Iris pigment epithelial cell (primary cell): ENCODE measurements at places on chromosomes 7 and 10.

DNA sequence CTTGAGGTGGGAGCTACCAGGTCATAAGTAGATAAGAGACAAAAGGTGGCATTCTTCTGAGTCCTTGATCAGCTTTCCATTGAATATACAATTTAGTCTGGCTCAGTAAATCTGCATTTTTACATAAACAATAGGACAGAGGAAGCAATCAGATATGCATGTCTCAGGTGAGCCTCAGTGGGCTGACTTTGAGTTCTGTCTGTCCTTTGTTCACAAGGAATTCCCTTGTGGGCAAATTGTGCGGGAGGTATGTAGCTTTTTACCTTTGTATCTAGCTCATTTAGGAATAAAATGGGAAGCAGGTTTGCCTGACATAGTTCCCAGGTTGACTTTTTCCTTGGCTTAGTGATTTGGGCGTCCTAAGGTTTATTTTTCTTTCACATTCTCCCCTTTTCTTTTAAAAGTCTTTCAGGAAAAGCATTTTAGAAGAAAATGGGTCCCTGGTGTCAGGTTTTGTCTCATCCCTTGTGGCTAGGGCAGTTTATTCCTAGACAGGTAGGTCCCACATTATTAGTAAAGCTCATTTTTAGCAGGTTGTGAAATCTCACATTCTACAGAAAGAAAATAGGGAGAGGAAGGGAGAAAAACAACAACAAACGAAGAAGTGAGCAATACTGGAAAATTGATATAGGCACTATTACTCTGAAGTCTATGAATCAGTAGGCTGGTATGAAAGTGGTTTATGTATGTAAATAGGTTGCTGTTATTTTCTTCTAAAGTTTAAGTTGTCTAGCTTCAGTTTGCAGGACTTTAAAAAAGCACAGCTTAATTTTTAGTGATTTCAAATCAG is 16.5 kb downstream of the SPAM1 start:
- no peak for DNase-seq

DNA sequence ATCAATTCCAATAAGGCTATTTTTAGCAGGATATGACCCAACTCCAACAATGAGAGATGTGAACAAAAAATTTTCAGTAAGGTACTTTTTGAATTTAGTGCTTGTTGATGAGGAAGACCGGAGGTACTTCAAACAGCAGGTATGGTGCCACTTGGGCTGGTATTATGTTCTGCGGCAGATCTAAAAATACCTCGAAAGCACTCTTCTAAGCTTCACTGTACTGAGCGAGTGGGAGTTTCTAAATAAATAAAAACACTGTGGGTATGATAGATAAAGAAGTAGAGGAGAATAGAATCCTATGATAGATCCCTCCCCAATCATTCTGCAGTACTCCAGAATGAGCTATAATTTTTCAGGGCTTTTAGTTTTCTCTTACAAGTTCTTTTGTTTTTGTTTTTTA is 11.5 kb upstream of the SUPV3L1 start:
- DNase-seq, result no peak

DNA sequence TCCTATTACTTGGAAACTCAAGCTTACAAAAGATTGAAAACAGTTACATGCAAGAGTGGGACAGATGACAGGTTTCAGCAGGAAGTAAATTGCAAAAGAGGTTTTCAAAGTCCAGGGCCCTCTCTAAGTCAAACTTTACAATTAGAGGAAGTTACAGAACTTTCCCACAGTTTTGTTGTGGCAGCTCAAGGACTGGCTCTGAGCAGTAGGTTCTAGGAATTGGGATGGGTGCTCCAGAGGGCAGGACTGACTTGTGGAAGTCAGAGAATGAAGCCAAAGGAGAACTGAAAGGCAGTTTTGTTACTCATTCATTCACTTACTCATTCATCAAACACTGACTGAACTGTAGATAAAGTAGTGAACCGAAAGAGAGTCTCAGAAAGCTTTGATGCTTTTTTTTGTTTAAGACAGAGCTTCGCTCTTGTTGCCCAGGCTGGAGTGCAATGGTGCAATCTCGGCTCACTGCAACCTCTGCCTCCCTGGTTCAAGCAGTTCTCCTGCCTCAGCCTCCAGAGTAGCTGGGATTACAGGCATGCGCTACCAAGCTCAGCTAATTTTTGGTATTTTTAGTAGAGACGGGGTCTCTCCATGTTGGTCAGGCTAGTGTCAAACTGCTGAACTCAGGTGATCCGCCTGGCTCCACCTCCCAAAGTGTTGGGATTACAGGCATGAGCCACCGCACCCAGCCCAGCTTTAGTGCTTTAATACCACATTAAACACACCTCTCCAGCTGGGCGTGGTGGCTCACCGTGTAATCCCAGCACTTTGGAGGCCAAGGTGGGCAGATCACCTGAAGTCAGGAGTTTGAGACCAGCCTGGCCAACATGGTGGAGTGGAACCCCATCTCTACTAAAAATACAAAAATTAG is 66.8 kb upstream of the CCNJ start:
- DNase-seq, result no peak

DNA sequence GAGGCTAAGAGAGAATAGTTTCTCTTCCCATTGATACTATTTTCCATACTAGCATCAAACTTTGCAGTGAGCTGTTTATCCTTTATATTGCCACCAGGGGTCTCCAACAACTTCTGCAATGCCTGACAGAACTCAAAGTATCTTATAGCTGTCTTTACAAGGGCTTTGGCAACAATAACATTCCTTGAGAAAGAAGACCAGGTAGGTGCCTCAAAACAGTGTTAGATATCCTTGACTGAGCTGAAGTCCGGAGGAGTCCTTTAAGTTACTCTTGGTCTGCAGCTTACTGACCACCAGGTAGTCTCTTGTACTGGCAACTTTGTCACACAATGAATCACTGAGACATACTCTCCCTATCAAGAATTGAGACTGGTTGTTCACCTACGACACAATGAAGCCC is 30.0 kb upstream of the TES start:
- DNase-seq, result peak; percentile 68

- peak; percentile 19 for DNase-seq
Measured at GRCh38 chr7:46080595-46081159, 159.6 kb upstream of the IGFBP3 start.

DNA sequence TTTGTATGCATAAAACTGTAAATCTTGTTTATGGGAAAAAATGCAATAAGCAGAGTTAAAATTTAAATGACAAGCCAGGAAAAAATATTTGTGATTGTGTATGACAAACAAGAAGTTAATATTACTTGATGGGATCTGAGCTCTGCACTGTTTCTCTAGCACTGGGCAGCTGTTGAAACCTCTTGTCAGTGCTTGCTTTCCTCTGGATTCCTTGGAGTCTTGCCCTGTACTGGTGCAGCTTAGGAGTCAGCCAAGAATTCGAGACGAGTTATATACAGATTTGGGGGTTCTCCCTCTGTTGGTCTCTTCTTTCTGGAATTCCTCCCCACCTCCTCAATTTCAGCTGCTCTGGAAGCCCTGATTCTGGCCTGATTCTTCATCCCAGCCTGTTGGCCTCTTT is 24.3 kb upstream of the OPN4 start:
- peak; percentile 28 for DNase-seq
